ENCODE measurements at places on chromosomes 3 and 15.

DNA sequence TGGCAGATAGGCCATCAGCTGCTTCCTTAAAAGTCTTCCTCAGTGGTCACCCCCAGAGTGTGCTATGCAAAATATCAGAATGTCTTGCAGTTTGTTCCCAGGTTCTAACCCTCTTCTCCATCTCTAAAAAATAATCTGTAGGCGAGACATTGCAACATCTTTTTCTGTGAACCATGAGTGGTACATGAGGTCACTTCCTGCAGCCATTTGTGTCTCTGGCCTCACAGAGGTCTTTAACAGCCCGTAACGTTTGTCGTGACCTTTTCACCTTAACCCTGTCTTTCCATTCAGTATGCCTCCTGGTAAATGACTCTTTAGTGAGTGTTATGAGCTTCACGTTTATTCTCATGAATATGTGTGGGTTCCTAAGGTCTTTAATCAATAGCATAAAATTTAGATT, 145.4 kb downstream of the KLHL25 start:
- DNase-seq, result peak; percentile 72

- DNase-seq, result peak; percentile 52
Measured at GRCh38 chr15:89556413-89557262, 18.6 kb upstream of the TICRR start.

GRCh38 chr15:85488997-85489396, 108.6 kb downstream of the AKAP13 start:
- no peak for DNase-seq

- no peak for DNase-seq
Measured at GRCh38 chr15:60727661-60728060, 248.7 kb upstream of the ICE2 start.

DNA sequence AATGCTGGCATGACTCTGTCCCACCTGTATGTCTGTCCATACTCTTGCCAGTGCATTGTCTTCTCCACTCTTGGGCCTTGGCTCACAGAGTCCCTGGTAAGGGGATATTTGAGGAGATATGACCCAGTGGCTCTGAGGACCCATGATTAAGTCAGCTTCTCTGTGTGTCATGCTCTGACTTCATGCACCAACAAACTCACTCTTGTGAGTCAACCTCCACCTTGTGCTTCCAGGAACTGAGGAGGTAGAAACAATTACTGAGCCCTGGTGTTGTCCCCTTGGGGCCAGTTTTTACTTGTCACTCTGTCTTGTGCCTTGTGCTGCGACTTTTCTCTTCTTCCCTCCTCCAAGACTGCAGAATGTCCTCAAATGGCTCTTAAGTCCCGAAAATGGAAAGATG, 127.1 kb downstream of the ABHD5 start:
- DNase-seq, result peak; percentile 6
